ENCODE measurements at places on chromosomes 6 and 20.

DNA sequence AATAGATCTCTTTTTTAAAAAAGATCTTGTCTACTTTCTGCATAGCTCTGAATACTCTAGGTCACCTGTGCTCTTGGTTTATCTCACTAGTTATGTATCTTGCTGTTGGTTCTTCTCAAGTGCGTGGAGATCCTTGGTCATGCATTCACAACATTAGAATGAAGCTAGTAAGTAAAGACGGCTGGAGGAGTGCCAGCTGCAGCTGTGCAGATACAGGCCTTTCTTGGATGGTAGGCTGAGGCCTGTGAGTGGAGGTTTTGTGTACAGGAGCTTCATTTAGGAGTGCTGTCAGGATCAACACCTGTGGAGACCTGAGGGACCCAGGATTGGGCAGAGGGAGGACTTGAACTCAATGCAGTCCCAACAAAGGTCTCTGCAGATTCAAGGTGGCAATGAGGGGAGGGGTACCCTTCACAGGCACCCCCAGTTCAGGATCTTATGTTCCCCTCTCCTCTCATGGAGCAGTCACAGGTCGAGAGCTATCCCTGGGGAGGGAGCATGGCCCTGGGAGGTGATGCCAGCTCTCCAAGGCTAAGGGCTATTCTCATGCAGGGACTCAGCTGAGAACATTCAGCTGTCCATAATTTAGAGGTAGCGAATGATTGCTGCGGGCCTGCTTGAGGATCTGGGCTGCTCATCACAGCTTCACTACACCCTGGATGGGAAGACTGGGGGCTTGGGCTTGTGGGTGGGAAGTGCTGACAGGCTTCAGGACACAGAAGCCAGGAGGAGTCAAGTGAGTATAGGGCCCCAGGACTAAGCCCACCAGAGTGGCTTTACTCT lies 98.9 kb upstream of the ENPP5 start:
- DNase-seq: no peak

DNA sequence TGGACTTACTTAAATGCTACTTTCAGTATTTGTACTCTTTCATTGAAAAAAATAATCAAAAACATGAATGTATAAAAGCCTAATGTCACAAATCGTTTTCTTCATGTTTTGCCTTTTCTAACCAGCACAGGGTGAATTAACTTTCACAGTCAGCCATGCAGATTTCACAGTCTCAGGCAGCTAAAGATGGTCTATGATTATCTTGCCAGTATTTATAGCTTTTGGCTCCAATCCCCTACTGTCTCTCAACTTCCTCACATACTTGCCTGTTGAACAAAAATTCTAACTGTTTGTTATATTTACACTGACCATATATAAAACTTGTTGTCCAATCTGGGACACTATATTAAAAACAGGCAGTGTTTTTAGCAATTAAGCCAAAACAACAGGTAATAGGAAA lies 358.2 kb downstream of the ARHGAP18 start:
- no peak for DNase-seq

- DNase-seq: no peak
These were observed 148.8 kb downstream of the ARID1B start for GRCh38 chr6:156925718-156926607.

DNA sequence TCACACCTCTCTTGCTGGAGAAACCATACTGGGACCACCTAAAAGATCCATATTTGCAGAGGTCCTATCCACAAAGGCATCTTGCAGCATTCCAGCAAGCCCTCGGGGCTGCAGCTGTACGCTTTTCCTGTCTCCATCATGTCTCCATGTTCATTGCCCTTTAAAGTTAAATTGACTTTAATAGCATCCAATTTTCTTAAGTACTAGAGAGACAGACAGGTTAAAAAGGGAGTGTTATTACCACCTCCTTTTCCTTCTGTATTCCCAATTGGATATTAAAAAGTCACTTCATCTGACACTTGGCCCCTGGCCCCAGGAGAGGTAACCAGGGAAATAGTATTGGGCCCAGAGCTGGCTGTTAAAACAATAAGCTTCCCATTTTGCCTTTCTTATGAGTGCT lies 178.6 kb downstream of the UNC5CL start:
- no peak for DNase-seq

GRCh38 chr6:69846770-69847491 lies 19.4 kb upstream of the COL19A1 start:
- DNase-seq: no peak

DNA sequence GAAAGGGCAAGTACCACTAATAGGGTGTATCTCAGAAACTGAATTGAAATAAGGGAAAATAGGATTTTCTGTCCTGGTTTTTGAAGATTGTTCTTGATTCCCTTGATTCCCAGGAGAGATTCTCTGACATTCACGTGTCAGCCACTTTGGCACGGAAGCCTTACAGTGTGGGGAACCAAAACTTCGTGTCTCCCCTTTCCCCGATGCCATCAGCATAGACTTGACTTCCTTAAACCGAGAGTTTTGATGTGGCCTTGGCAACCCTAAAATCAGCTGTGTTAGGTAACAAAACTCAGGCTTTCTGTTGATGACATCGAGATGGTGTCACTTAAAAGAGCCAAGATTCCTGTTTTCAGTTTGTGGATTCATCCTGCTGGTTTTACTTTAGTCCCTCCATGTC lies 7.5 kb downstream of the HMGN4 start:
- no peak for DNase-seq

GRCh38 chr6:8017705-8018104 lies 46.5 kb downstream of the BLOC1S5 start:
- no peak for DNase-seq

DNA sequence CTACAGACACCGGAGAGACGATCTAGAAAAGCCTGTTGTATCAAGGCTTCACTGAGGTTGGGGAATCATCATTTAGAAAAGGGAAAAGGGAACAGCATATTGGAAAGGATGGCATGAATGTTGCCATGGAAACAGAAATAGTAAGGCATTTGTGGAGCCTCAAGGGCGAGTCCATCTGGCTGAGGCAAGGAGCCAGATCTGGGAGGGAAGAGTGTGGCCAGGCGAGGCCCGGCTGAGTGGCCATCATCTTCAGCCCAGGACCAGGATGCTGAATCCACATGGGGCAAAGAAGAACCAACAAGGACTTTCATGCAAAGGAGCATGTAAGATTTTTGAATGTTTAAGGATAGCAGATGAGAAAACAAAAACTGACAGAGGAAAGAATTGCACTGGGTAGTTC lies 85.8 kb downstream of the MAP3K5 start:
- DNase-seq: no peak

GRCh38 chr20:20327746-20328145 lies 40.2 kb upstream of the INSM1 start:
- DNase-seq: peak; percentile 37

- DNase-seq: no peak
These were observed 42.3 kb upstream of the ATXN1 start for GRCh38 chr6:16803294-16804200.

DNA sequence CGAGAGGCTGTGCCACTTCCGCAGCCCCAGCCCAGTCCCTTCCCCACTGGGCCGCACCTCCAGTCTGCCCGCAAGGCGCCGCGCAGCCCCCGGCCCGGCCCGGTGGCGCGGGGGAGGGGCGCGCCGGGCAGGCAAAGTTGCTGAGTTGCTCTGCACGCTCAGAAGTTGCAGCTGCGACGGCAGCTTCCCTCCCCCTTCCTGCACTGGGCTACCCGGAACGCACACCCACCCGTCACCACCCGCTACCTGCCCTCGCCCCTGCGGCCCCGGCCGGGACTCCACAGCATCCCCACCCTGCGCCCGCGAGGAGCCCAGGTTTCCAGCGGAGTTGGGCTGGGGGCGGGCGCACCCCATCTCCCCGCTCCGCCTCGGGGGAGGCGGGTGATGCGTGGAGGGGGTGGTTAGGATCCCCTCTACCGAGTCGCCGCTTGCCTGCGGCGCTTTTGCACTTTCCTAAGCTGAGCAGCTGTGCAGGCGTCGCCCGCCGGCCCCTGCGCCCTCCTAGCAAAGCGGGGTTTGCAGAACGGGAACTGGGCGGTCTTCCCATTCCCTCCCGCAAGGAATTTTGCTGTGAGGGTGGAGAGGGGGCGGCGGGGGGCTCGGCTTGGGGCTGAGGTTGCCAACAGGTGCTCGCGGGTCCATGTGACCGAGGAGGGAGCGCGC lies 55.9 kb upstream of the RREB1 start:
- peak; percentile 30 for DNase-seq

DNA sequence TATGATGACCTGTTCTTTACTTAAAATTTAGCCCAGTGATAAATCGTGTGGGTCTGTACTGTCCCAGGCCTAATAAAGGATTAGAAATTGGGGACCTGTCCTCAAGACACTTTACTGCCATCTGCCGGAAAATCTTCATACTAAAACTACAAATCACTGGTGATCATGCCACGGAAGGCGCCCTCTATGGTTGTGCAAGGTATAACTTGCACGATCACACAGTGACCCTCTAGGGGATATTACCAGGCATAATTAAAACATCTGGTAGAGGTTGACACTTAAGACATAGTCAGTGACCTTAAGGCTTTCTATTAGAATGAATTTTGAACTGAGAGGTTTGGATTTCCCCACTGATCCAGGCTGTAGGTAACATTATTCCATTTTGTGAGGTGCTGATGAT lies 172.6 kb downstream of the BMP2 start:
- DNase-seq: no peak

DNA sequence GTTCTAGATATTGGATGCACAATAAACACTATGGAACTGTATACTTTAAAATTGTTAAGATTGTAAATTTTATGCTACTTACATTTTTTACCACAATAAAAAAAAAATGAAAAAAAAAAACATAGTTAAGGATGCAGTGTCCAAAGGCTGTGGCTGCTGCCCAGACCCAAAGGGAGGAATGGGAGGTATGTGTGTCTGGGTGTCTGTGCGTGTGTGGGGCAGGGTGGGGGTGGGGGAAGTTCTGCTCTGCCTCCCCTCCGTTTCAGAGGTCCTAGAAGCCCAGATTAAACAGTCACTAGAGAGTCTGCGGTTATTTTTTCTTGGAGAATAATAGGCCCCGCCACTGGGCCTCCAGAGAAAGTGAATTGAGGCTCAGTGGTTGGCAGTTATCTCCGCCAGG lies 136.4 kb upstream of the ARMC2 start:
- DNase-seq: no peak

- DNase-seq: no peak
These were observed 1.1 kb downstream of the DLK2 start for GRCh38 chr6:43454290-43454695.

DNA sequence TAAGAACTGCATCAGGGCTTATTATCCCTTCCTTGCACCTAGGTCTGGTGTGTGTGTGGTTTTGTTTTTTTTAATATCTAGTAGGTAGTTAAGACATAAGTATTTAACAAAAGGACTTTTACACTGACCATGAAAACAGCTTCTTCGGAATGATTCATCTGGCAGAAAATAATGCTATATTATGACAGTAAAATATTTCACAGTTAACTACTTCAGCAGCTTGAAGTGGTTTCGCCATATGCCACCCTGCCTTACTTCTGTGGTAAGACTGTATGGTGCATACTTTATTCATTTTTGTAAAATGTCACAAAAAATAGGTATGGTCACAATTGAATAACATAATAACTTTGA lies 858 bp upstream of the PTPRK start:
- DNase-seq: no peak

GRCh38 chr6:157563611-157564284 lies 182.8 kb downstream of the ZDHHC14 start:
- no peak for DNase-seq

DNA sequence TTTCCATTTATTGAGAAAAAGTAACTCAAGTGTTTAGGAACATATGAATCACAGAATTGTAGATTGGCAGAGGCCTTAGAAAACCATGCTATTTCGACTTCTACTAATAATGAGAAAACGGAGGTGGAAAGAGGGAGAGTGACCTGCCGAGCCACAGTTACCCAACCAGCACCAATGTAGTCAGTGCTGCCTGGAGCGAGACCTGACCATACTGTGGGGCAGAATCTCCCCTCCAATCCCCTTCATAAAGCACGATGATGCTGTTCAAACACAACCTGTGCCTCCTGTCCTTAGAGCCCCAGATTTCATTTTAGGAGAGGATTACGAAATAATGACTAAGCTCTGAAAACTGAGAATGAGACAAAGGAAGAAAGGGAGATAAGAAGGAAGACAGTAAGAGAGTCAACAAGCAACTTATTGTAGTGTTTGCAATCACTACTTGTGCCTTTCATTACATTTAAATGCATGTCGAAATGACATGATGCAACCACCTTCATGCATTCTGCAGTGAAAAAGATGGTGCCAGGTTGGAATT lies 70.6 kb downstream of the ATXN1 start:
- no peak for DNase-seq

DNA sequence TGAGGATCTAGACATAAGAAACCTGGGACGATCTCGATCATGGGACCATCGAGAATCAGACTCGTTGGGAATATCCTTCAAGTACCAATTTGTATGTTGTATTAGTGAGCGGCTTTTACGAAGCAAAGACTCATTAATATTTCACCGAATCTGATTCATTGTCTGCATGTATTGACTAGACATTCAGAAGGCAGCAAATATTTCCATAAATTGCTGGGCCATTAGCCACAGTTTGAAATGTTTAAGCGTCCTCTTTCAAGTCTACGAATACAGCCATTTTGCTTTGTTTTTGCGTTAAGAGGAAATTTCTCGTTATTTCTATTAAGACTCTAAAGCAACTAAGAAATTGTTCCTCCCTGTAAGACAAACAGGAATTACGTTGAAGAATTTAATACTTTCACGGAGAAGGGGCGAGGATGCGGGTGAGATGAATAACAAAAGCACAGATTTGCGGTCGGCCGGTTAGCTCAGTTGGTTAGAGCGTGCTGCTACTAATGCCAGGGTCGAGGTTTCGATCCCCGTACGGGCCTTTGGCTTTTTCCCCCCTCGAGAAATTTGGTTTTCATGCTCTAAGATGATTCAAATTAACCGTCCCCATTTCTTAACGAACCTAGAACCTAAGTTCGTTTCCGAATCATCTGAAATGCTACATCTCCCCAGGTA lies 18.5 kb downstream of the POM121L2 start:
- peak; percentile 68 for DNase-seq

DNA sequence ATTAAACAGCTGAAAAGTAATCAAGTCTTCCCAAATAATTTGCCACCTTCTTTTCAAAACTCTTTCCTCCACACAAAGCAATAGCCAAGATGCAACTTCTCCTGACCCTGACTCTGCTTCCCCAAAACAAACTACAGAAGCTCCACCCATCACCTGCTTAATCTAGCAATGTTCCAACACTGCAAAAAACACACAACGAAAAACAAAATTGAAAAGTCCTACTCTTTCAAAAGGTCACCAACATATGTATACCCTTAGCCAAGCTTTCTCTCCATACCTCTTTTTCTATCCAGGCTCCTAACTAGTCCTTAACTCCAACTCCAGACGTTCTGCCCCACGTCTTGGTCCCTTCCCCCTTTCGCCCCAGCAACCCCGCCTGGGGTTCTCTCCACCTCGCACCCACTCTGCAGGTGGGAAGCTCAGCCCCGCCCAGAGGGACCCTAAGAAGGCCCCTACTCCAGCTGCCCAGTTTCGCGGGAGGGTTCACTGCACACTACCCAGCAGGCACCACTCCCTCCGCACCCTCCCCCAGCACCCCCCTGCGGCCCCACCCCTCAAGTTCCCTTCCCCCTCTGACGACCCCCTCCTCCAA lies 717 bp downstream of the CSNK2A1 start:
- DNase-seq: no peak

- no peak for DNase-seq
These were observed 5.2 kb upstream of the RSPH4A start for GRCh38 chr6:116611056-116611455.

- DNase-seq: no peak
These were observed 502.2 kb downstream of the MAFB start for GRCh38 chr20:40186826-40187225.

All from LHCN-M2 (cell line).